ENCODE measurements at places on chromosomes 12 and 14. TPM values are rescaled to one million over a fixed set of nuclear protein-coding genes. Genes with fewer than 3 reads are reported as not detected.
A peak's percentile ranks its signal among the peaks of the same experiment; 100 is the strongest.

Gene ADGRD1
- total RNA-seq, result 13.9 TPM

Gene PRKCH
- 20.1 TPM for total RNA-seq

Gene RAPGEF3
- 20.6 TPM for total RNA-seq

Gene AHNAK2
- total RNA-seq, result 102 TPM

Gene CATSPERB
- 0.44 TPM for total RNA-seq

GRCh38 chr12:58920102-58920960 is at the start of gene LRIG3:
TSS of gene LRIG3 (minus strand) at chr12:58920504. CDS start at chr12:58920235, 269 bp downstream.
- peaks cover 10% of the 10 kb centered on the region for H3K4me1 ChIP-seq
- H3K27ac ChIP-seq, result peak within 1 kb of the TSS; percentile 97
- no peaks in the 10 kb centered on the region for H3K36me3 ChIP-seq
- no peak for DNase-seq
- H3K4me3 ChIP-seq, result peak within 1 kb of the TSS; percentile 92

- H3K27me3 ChIP-seq, result no peaks in the 10 kb centered on the region
- no peak overlapping the region for H3K4me3 ChIP-seq
- no peak overlapping the region for H3K27ac ChIP-seq
- no peaks in the 10 kb centered on the region for H3K36me3 ChIP-seq
Measured at GRCh38 chr12:131330106-131330815, 376.6 kb downstream of the ADGRD1 start.

DNA sequence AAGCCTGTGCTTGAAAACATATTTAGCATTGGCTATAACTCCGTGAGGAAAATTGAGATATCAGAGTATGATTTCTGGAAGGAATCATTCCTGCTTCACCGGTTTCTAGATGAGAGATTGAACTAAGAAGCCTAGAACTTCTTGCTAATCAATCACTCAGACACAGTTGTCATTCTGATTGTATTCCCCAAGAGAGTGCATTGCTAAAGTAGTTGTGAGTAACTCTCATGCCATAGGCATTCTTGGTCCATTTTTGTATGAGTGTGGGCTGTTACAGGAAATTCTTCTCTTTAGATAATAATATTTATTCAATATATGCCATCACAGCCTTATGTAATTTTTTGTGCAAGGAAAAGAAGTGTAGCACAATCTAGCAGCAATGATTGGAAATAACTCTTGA is 893.3 kb upstream of the MDGA2 start:
- no peaks in the 10 kb centered on the region for H3K36me3 ChIP-seq
- no peaks in the 10 kb centered on the region for H3K4me1 ChIP-seq
- no peak overlapping the region for H3K27ac ChIP-seq
- no peaks in the 10 kb centered on the region for H3K27me3 ChIP-seq
- DNase-seq, result no peak

DNA sequence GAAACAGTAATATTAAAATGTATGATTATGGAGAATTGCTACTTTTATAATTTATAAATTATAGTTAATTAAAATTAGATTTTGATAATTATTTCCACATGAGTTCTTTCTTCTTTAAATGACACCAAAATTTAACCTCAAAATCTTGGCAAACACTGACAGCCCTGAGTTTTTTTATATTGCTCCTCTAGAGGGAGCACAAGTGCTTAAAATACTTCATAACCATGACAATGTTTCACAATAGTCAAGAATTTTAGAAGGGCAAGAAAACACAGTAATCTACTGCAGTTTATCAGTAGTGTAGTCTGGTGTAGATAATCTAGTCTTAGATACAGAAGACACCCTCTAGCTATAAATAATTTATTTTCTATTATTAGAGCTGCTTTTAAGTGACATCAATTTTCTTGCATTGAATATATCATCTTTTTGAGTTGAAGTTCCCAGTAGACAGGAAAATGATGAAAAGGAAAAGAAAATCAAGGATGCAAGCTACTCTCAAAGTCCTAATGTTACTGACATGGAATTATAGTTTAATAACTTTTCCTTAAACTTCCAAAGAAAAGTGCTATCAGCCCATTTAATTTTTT is 14.3 kb upstream of the PTGER2 start:
- H3K4me1 ChIP-seq, result no peaks in the 10 kb centered on the region
- no peak overlapping the region for H3K27ac ChIP-seq
- no peaks in the 10 kb centered on the region for H3K36me3 ChIP-seq
- H3K4me3 ChIP-seq, result no peak overlapping the region
- DNase-seq, result peak; percentile 80

GRCh38 chr12:53343969-53344368 is 7.8 kb upstream of the SP7 start:
- DNase-seq, result no peak
- H3K4me1 ChIP-seq, result peaks cover 19% of the 10 kb centered on the region
- H3K27ac ChIP-seq, result no peak overlapping the region
- peaks cover under 1% of the 10 kb centered on the region for H3K27me3 ChIP-seq
- peak overlapping the region; percentile 75 for H3K4me3 ChIP-seq
- no peaks in the 10 kb centered on the region for H3K36me3 ChIP-seq

DNA sequence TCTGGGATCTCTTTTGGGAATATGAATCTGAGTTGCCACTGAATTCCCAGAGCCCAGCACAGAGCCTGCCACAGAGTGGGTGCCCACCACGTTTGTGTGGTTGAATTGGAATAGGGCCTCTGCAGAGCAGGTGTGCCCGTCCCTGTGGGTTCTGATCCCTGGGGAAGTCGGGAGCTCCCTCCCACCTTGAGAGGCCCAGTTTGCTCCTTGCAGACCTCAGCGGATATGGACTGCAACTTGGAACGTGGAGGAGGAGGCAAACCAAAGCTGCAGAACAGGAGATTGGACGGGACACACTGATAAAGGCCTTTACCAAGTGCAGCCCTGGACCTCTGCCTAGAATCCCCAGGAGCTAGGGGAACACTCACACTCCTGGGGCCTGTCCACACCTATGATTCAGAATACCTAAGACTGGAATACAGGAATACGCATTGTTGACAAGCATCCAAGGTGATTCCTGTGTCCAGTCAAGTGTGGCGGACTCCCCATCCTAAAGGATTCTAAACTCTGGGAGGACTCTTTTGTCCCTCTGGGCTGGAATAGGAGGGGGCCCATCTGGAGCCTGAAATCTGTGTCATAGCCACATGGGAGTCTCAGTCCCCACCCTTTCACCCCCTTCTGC is 2.4 kb downstream of the KRT76 start:
- no peaks in the 10 kb centered on the region for H3K36me3 ChIP-seq
- no peak overlapping the region for H3K4me3 ChIP-seq
- no peaks in the 10 kb centered on the region for H3K4me1 ChIP-seq
- DNase-seq, result no peak
- H3K27ac ChIP-seq, result no peak overlapping the region

GRCh38 chr14:60757567-60758002 is 23.0 kb downstream of the MNAT1 start:
- H3K4me1 ChIP-seq, result no peaks in the 10 kb centered on the region
- no peaks in the 10 kb centered on the region for H3K27me3 ChIP-seq
- DNase-seq, result no peak
- H3K4me3 ChIP-seq, result no peak overlapping the region
- H3K27ac ChIP-seq, result no peak overlapping the region
- no peaks in the 10 kb centered on the region for H3K36me3 ChIP-seq

- peaks cover 2% of the 10 kb centered on the region for H3K27me3 ChIP-seq
- H3K36me3 ChIP-seq, result no peaks in the 10 kb centered on the region
Measured at GRCh38 chr12:1915082-1915968, 3.1 kb downstream of the CACNA2D4 start.

DNA sequence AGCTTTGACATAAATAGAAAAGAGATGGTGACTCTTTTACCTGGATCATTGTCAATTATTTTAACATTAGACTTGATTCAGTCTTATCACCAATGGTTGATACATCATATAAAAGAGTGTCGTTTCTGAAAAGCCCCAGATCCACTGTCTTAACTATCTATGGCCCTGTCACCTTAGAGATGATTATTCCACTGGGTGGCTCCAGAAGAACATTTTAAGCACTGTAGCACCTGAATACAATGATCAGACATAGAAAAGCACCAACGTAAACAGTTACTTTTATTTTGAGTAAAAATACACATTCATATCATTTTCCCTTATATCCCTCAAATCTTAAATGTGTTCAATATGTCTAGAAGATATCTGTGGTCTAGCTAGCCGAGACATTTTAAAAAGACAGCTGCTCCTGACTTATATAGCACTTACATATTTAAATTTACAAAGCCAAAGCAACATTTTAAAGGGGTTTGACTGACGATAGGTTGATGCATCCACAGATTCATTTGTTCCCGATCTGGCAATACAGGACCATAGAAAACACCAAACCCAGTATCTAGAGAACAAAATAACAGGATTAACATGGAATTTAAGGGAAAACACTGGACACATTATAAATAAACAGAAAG is 32.9 kb downstream of the TSPAN8 start:
- no peaks in the 10 kb centered on the region for H3K4me1 ChIP-seq
- DNase-seq, result no peak
- H3K36me3 ChIP-seq, result no peaks in the 10 kb centered on the region
- H3K27ac ChIP-seq, result no peak overlapping the region

GRCh38 chr14:95496111-95496681 is 20.3 kb downstream of the SYNE3 start:
- peak overlapping the region; percentile 4 for H3K27ac ChIP-seq
- peaks cover 76% of the 10 kb centered on the region for H3K4me1 ChIP-seq
- no peak overlapping the region for H3K4me3 ChIP-seq

DNA sequence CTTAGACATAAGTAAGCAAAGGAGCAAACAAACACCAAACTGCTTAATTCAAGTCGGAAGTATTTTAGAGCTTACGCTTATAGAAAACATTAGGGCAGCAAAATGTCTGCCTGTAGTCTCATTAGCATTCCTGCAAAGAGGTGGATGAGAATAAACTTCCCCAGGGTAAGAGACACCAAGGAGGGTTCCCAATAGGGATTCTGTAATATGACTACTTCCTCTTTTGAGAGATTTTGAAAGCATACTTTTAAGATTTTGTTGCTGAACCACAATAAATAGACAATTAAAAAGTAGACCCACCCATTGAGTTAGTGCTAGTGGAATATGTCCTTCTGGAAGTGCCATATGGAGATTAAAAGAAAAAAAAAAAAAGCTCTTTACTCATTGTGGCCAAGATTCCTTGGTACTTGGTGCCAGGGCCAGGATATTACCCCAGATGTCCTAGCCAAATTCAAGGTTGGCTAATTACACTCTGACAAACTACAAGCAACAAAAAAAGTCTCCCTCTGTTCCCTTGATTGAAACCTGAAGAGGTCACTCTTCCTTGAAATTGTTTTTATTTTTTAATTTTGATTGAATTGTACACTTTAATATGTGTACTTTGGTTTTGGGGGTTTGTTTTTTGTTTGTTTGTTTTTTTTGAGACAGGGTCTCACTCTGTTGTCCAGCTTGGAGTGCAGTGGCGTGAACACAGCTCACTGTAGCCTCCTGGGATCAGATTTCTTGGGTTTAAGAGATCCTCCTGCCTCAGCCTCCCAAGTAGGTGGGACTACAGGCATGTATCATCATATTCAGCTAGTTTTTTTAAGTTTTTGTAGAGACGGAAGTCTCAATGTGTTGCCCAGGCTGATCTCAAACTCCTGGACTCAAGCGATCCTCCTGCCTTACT is 8.7 kb downstream of the CLIP1 start:
- peak; percentile 62 for DNase-seq
- peaks cover 3% of the 10 kb centered on the region for H3K36me3 ChIP-seq
- H3K27me3 ChIP-seq, result no peaks in the 10 kb centered on the region
- no peak overlapping the region for H3K4me3 ChIP-seq
- H3K4me1 ChIP-seq, result no peaks in the 10 kb centered on the region

GRCh38 chr12:127014079-127014478 is 1252.9 kb upstream of the TMEM132C start:
- DNase-seq, result no peak
- H3K4me3 ChIP-seq, result no peak overlapping the region
- no peaks in the 10 kb centered on the region for H3K36me3 ChIP-seq
- no peak overlapping the region for H3K27ac ChIP-seq

DNA sequence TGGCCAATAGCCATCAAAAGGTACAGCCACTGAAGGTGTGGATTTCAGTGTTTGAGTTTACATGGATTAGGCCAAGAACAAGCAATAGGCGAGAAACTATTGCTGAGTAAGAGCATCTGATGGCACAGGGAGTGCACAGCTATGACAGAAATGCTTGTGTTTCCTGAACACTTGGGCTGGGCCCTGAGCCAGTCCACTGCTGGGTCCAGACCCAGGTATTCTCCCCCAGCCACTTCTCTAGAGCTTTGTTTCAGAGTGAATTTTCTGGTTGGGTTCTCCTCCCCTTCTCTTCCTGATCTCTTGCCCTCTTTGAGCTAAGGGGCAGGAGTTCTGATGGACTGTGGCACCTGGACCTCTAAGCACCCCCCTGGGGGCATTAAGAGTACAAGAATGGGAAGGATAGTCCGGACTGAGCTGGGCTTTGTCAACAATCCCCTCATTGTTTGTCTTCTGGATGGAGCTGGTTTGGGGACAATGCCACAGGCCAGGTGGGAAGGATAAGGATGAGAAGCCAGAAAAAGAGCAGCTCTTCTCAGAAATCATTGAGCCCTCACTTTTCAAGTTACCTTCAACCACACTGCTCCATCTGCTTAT is 8.3 kb downstream of the HOXC5 start:
- H3K27ac ChIP-seq, result peak overlapping the region; percentile 42
- peaks cover 6% of the 10 kb centered on the region for H3K27me3 ChIP-seq
- no peak overlapping the region for H3K4me3 ChIP-seq
- H3K36me3 ChIP-seq, result peaks cover 12% of the 10 kb centered on the region

- H3K4me3 ChIP-seq, result peak overlapping the region; percentile 89
- peaks cover 5% of the 10 kb centered on the region for H3K4me1 ChIP-seq
- DNase-seq, result no peak
- H3K36me3 ChIP-seq, result peaks cover 3% of the 10 kb centered on the region
- H3K27ac ChIP-seq, result peak overlapping the region; percentile 91
Measured at GRCh38 chr12:62258941-62259630, 1.1 kb upstream of the USP15 start.

- no peak overlapping the region for H3K27ac ChIP-seq
- no peaks in the 10 kb centered on the region for H3K36me3 ChIP-seq
- H3K27me3 ChIP-seq, result no peaks in the 10 kb centered on the region
Measured at GRCh38 chr12:275812-276211, 13.2 kb upstream of the SLC6A13 start.

DNA sequence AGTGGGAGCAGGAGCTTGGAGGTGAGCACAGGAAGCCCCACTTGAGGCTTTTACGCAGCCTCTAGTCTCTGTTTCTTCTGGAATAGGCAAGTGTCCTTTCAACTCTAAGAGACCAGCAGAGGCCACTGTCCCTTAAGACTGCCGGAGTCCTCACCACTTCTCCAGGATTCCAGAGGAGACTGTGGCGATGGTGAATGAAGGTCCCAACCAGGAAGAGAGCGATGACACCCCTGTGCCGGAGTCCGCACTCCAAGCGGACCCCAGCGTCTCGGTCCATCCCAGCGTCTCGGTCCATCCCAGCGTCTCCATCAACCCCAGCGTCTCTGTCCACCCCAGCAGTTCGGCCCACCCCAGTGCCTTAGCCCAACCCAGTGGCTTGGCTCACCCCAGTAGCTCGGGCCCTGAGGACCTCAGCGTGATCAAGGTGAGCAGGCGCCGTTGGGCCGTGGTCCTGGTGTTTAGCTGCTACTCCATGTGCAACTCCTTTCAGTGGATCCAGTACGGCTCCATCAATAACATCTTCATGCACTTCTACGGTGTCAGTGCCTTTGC is 442 bp downstream of the FLVCR2 start:
- H3K27ac ChIP-seq, result peak overlapping the region; percentile 87
- H3K36me3 ChIP-seq, result no peaks in the 10 kb centered on the region
- peaks cover 8% of the 10 kb centered on the region for H3K27me3 ChIP-seq
- peak overlapping the region; percentile 72 for H3K4me3 ChIP-seq
